ENCODE measurements at places on chromosomes 12 and 14.

DNA sequence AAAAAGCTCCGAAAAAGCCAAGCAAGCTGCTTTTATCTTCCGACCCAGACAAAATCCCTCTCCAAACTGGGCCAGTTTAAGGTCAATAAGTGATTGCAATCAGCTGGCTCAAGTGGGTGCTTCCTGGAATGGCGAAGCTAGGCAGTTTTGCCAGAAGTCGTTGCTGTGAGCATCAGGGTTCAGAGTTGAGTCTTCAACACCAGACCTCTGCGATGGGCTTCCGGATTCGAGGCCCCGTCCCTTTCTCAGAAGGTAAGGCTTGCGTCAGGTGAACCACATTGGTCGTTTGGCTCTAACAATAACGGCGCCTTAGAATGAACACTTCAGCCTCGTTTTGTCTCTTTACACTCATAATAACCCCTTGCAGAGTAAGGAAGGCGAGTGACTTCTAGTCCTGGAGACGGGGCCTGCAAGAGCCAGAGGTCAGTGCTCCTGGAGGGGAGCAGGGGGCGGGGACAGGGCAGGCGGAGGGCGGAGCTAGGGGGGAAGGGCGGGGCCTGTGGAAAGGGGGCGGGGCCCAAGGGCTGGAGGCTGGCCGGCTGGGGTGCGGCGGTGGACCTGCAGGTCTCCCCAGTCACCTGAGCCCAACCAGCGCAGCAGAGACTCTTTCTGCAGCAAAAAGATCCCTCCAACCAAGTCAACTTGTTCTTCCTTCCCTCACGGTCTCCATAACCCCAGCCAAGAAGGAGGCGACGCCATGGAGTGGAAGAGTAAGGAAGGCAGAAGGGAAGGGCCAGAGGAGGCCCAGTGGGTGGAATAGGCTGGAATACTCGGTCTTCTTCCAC lies 34.0 kb upstream of the NFYB start:
- no peak for DNase-seq

DNA sequence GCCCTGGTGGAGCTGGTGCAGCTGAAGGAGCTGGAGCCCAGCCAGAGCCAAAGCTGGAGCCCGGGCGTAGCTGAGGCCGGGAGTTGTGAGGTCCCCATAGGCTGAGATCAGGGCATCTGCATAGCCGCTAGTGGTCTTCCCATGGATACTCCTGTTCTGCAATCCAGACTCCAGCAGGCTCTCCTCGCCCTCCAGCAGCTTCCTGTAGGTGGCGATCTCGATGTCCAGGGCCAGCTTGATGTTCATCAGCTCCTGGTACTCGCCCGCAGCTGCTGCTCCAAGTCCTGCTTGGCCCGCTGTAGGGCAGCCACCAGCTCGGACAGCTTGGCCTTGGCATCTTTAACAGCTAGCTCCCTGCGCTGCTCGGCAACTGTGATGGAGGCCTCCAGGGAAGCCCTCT lies 966.1 kb downstream of the FSCB start:
- no peak for DNase-seq

- no peak for DNase-seq
Observed at GRCh38 chr12:132462788-132463187, 27.2 kb upstream of the FBRSL1 start.

GRCh38 chr12:84408936-84409335 lies 503.7 kb downstream of the SLC6A15 start:
- DNase-seq = no peak

DNA sequence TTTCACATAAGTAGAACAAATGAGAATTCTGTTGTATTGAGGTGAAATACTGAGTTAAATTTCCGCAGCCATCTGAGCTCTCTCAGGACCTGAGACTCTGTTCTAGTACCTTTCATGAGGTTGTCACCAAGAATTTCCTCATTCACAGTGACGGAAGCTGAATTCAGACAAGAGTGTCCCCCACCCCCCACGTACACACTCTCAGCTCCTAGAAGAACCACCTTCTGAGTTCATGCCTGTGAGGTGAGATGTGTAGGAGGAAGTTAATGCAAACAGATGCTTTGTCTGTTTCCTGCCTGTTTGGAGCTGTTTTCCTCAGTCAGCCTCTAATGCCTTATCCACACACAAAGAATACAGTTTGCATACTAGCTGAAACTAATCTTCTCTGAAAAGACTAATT lies 18.2 kb downstream of the BICDL1 start:
- no peak for DNase-seq

DNA sequence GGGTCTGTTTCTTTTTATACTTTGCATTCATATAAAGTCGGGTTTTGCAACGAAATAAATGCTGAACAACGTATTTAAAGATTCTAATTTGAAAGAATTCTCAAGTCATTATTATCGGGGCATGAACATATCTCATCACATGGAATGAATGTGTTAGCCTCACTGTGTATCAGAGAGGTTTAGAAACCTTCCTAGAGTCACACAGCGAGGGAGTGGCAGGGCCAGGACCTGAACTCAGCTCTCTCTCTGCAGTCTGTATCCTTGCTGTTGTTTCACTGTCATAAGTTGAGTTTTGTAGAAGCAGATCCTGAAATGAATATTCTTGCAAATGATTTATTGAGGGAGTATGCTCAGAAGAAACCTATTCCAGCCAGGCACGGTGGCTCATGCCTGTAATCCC lies 209.2 kb upstream of the NOS1 start:
- no peak for DNase-seq

DNA sequence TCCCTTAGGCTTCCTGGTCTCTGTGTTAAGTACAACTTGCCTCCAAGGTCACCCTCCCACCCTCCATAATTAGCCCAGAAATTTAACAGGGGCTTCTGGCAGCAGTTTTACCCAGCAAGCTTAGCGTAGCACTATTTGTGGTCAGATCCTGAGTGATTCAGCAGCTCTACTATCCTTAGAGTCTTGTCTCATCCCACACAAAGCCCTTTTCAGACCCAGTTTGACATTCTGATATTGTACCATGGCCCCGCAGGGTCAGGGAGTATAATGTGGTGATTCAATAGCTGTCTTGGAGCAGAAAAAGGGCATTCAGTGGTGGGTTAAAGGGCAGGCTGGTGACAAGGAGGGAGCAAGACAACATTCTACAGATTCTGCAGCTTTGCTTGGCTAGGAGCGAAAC lies 153.8 kb upstream of the DDHD1 start:
- DNase-seq = peak; percentile 30

DNA sequence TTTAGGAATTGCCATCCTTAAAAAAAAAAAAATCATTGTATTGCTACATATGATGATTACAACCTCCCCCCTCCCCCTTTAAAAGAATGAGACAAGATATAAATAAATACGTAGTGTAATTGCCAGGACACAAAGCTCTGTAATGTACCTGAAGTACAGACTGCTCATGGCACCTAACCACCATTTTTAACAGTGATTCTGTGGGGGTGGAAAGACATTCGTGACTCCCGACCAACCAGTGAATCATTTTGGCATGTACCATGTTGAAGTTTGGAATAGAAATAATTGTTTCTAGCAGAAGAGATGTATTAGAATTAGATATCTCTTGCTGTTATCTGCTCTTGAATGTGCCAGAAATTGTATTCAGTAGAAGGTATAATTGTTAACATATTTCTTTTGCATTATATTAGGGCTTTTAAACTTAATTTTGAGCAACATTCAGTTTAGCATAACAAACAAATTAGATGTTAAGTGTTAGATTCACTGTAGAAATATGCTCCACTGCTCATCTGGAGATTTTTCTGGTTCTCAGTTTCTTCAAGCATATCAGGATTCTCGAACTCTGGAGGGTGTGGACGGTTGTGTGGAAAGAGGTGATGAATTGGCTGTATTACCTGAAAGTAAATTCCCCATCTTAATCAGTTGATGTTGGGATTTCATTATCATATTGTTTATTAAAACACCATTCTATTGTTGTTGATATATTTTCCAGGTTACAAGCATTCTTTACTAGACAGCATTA lies 31.1 kb downstream of the FRS2 start:
- DNase-seq = no peak

GRCh38 chr12:93041416-93041815 lies 112.3 kb upstream of the EEA1 start:
- DNase-seq = no peak

- no peak for DNase-seq
Observed at GRCh38 chr12:120801146-120801545, 75.5 kb downstream of the ACADS start.

- DNase-seq = no peak
Observed at GRCh38 chr12:5691943-5692342, 253.1 kb downstream of the ANO2 start.

DNA sequence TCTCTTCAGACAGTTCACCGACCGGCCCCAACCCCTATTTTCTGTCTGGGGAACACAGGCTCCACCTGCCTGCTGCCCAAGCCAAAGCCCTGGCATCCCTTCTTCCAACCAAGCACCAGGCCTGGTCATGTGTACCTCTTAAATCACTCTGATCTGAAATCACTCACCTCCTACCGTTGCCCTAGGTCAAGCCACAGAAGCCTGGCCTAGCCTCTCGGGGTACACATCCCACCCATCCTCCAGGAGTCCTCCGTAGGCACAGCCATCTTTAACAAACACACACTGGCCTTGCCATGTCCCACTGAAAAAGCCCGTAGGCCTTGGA lies 81.8 kb downstream of the IRF2BPL start:
- no peak for DNase-seq

DNA sequence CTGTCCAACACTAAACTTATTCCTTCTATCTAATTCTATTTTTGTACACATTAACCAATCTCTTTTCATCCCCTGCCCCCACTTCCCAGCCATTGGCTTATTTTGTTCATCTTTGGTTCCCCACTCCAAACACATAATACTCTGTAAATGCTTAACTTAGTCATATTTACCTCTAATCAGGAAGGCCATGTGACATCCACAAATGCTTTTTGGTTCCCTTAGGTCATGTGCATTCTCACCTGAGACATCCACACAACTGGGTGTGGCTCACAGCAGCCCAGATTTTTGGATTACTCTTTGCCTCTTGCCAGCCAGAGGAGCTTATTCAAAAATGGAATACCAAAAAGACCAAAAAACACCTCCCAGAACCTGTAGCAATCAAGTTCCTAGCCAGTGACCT lies 28.4 kb downstream of the ARL1 start:
- DNase-seq = no peak

DNA sequence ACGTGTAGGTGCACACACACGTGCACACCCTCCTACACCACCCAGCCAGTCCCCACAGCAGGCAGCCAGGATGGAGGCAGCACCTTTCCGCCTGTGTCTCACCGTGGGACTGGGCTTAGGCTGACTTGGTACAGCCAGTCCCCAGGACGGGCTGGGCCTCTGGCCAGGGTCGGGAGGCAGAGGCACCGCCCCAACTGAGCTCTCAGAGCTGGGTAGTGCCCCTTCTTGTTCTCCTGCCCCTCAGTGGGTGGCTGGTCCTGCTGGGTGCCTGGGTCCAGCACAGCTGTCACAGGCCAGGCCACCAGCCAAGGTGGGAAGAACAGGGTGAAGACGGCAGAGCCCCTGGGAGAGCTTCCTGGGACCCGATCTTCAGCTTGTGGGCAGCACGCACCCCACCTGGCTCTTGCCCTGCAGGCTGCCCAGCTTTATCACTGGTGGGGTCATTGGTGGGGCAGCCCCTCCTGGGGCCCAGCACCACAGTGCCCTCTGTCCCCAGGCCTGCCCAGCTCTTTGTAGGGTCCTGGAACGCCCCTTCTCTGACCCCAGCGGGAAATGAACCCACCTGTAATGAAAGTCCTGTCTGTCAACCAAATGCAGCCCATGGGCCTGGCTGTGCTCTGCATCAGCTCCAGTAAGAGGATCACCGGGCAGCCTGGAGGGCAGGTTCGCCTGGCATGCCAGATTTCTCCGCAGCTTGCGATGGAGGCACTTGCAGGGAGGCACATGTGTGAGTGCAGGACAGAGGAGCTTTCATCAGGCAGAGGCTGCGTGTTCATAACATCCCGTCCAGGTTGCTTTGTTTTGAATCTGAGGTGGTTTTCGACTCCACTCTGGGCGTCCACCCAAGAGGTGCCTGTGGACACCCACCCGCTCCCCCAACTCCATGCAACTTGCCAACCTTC lies 14.7 kb downstream of the CDCA4 start:
- no peak for DNase-seq

DNA sequence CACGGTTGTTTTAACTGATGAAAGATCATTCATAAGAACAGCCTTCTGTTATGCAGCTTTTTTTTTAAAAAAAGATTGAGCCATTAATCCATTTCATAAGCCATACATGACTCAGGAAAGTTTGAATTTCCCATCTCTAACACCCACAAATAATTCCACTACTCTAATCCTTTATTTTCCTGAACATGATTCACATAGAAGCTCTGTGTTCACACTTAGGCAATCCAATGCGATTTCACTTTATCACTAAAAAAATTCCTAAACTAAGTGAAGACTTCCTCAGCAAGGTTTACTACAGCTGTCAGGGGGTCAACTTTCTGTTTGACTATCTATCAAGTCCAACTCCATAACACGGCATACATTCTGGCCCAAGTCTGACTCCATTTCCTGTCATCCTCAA lies 25.9 kb downstream of the PKP2 start:
- no peak for DNase-seq

- no peak for DNase-seq
Observed at GRCh38 chr14:99300190-99300589, 28.2 kb upstream of the BCL11B start.

- no peak for DNase-seq
Observed at GRCh38 chr14:46686652-46687051, 35.1 kb upstream of the RPL10L start.

- no peak for DNase-seq
Observed at GRCh38 chr12:6567112-6567670, 900 bp downstream of the NOP2 start.

GRCh38 chr14:30283822-30284446 lies 275.0 kb upstream of the G2E3 start:
- DNase-seq = peak; percentile 32

- DNase-seq = no peak
Observed at GRCh38 chr12:215116-215515, 1.2 kb upstream of the SLC6A12 start.

GRCh38 chr12:21456291-21456780 lies 18.9 kb downstream of the PYROXD1 start:
- DNase-seq = peak; percentile 45

DNA sequence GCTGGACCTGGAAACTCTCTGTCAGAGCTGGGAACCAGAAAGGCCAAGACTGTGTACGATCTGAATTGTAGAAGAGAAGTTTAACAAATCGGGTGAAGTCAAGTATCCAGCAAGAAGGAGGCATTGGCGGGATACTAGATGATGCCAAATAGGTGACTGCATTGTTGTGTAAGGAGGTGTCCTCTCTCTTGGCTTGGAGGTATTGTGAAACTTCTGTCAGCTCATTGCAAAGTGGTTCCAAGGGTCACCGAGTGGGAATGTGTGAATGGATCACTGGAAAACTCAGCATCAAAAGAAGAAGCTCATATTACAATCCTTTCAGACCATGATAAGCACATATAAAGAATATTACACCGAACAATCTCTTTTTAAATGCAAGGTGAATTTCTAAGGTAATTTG lies 11.7 kb downstream of the NAV3 start:
- no peak for DNase-seq

DNA sequence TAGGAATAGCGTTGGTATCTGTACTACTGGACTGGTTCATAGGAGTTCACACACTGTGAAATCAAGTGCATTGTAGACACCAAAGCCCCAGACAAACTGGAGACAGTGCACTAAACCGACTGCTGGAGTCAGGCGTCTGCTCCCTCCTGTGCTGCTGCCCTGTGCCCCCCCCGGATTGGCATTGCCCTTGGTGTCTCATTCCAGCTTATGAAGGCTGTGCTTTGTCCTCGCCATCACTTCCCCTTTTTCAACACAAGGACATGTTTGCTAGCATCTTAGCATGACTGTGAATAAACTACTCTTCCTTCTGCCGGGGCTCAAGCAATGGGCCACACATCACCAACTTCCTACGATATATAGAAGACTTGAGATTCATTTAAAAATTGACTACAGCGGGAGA lies 84.0 kb downstream of the TMCC3 start:
- DNase-seq = no peak

Measured in stromal cell of bone marrow (primary cell).